ENCODE measurements at places on chromosomes 5 and 9.

- DNase-seq, result no peak
Observed at GRCh38 chr5:5063533-5063953, 76.6 kb upstream of the ADAMTS16 start.

DNA sequence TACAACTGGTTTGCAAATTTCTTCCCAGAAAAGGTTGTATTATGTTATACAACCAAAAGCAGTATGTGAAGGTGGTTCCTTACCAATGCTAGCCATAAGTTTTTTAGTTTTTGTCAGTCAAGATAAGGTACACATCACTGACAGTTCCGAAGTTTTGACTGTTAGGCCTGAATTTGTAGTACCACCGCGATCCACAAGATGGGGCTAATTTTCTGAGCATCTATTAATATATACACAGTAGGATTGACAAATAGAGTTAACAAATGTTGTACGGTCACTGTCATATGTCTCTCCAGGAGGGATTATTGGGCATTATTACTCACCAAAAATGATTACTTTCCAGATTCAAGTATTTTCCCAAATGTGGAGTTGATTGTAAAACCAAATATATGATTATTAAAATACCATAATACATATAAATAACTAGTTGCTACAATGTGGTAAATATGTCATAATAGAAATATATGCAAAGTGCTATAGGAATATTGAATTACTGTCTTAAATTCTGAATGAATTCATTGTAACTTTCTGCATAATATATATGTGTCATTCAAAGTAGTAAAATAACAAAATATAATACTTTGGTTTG is 28.4 kb upstream of the LRRC19 start:
- peak; percentile 72 for DNase-seq

DNA sequence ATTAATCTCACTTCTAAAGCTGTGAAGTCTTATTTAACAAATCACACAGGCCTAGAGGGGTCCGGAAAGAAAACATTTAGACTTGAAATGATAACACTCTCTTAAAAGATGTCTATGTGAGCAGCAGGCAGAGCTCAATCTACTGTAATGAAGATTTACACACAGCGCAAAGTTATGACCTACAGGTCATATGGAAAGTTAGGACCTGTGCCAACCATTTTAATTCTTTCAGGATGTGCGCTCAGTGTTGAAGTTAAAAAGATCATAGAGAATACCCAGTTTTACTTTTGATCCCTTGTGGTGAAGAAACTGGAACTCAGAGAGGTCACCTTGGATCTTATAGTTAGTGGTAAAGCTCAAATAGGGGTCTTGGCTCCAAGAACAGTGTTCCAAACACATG is 3.1 kb upstream of the CREBRF start:
- no peak for DNase-seq

GRCh38 chr9:89295400-89295799 is 15.6 kb upstream of the CKS2 start:
- DNase-seq, result no peak

GRCh38 chr5:53430618-53431252 is 49.7 kb upstream of the FST start:
- DNase-seq, result peak; percentile 57

DNA sequence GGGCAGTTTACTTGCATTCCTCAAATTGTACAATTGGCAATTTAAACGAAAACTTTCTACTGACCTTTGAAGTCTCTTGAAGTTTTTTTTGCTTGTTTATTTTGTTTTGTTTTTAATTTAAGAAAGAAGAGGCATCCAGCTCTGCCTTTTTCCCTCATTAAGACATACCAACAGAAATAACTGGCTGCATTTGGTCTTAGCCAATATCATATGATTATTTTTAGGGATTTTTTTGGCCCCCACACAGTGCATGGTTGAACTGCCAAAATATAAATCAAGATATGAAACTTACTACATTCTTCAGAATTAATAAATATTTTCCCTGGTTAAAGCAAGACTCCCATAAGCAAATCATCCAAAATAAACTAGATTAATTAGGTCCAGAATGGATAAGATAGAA is 79.4 kb downstream of the ALDH1A1 start:
- DNase-seq, result no peak
